ENCODE measurements at places on chromosomes 1 and 21. TPM values are rescaled to one million over a fixed set of nuclear protein-coding genes. Genes with fewer than 3 reads are reported as not detected.

The GBP7 gene
- total RNA-seq, result not detected

The LCE1C gene
- 1.4 TPM for total RNA-seq

The FYB2 gene
- total RNA-seq, result not detected

The RPE65 gene
- total RNA-seq, result not detected

The A3GALT2 gene
- not detected for total RNA-seq

GRCh38 chr1:235979716-235980333 is 85.1 kb downstream of the NID1 start:
- DNase-seq, result no peak
- H3K4me1 ChIP-seq, result peaks cover 13% of the 10 kb centered on the region
- no peaks in the 10 kb centered on the region for H3K36me3 ChIP-seq
- H3K27me3 ChIP-seq, result no peaks in the 10 kb centered on the region

GRCh38 chr1:245598524-245599305 is 443.9 kb downstream of the KIF26B start:
- no peak overlapping the region for H3K4me3 ChIP-seq
- no peaks in the 10 kb centered on the region for H3K36me3 ChIP-seq

- no peak overlapping the region for H3K4me3 ChIP-seq
- no peaks in the 10 kb centered on the region for H3K4me1 ChIP-seq
- H3K27me3 ChIP-seq, result no peaks in the 10 kb centered on the region
These were observed 362.5 kb upstream of the ADAMTS5 start for GRCh38 chr21:27329255-27329851.

- H3K4me1 ChIP-seq, result peaks cover 10% of the 10 kb centered on the region
- no peak overlapping the region for H3K4me3 ChIP-seq
- no peak overlapping the region for H3K27ac ChIP-seq
- H3K36me3 ChIP-seq, result no peaks in the 10 kb centered on the region
These were observed 83.0 kb upstream of the IVNS1ABP start for GRCh38 chr1:185400052-185400451.

DNA sequence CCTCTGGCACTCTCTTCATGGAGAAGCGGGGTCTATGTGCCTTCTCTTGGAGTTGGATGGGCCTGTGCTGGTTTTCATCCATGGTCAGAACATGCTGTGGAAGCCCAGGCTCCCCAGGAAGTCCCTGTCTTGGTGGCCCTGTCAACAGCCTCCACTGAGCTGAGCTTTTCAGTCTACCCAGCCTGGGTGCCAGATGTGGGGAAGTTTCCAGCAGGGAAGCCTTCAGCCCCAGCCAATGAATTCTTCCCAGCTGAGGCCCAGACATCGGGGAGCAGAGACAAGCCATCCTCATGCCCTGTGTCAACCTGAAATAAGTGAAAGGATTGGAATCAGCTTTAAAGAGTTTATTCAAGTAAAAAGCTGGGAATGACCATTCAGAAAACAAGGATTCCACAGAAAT is 75.1 kb upstream of the PGBD5 start:
- H3K36me3 ChIP-seq, result no peaks in the 10 kb centered on the region
- H3K27me3 ChIP-seq, result peaks cover 28% of the 10 kb centered on the region
- no peak overlapping the region for H3K4me3 ChIP-seq
- H3K27ac ChIP-seq, result no peak overlapping the region
- no peak for DNase-seq
- H3K4me1 ChIP-seq, result peaks cover 15% of the 10 kb centered on the region

DNA sequence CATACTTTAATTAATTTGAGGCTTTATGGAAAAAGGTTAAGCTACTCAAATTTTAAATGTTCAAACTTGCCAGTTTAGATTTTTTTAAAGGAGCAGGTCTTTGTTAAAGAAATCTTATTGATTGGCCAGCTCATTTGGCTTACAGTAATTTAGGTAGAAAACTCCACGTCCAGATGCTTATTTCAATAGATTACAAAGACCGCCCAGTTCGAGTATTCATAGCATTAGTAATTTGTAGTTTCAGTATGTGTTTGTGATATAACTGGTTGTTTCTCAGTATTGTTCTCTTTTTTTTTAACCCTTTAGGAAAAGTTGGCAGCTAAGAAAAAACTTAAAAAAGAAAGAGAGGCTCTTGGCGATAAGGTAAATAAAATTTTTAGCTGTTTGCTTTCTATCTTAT is 1.6 kb downstream of the RPF1 start:
- no peaks in the 10 kb centered on the region for H3K27me3 ChIP-seq
- H3K4me1 ChIP-seq, result peaks cover 21% of the 10 kb centered on the region
- peaks cover 42% of the 10 kb centered on the region for H3K36me3 ChIP-seq
- H3K4me3 ChIP-seq, result peak overlapping the region; percentile 88
- no peak overlapping the region for H3K27ac ChIP-seq

DNA sequence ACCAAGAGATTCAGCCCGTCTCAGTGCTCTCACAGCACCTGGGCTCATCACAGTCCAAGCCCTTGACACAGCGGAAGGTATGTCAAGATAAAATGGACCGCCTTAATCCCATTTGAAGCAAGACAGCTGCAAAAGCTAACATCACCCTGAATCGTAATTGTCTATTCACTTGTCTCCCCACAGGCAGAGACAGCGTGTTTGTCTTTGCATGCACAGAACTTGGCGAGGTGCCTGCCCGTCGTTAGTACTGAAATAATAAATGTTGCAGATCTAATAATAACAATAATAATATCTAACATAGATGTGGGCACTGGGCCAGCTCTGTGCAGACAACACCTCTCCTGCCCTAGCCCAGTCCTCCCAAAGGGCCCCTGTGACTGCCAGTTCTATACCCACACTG is 271.7 kb downstream of the NPHP4 start:
- no peak for DNase-seq
- H3K27me3 ChIP-seq, result no peaks in the 10 kb centered on the region
- H3K27ac ChIP-seq, result no peak overlapping the region

GRCh38 chr21:34715518-34715917 is 46.7 kb downstream of the CLIC6 start:
- no peaks in the 10 kb centered on the region for H3K27me3 ChIP-seq
- no peak overlapping the region for H3K4me3 ChIP-seq
- H3K4me1 ChIP-seq, result peaks cover 6% of the 10 kb centered on the region
- no peak overlapping the region for H3K27ac ChIP-seq
- no peak for DNase-seq

GRCh38 chr1:244780311-244780710 is 55.1 kb upstream of the COX20 start:
- H3K4me1 ChIP-seq, result peaks cover 9% of the 10 kb centered on the region
- H3K36me3 ChIP-seq, result no peaks in the 10 kb centered on the region
- no peak overlapping the region for H3K4me3 ChIP-seq
- no peak overlapping the region for H3K27ac ChIP-seq
- DNase-seq, result no peak

- no peak overlapping the region for H3K4me3 ChIP-seq
- DNase-seq, result no peak
- no peak overlapping the region for H3K27ac ChIP-seq
- H3K27me3 ChIP-seq, result no peaks in the 10 kb centered on the region
- H3K36me3 ChIP-seq, result no peaks in the 10 kb centered on the region
- H3K4me1 ChIP-seq, result no peaks in the 10 kb centered on the region
These were observed 38.5 kb upstream of the EGLN1 start for GRCh38 chr1:231460614-231461013.

DNA sequence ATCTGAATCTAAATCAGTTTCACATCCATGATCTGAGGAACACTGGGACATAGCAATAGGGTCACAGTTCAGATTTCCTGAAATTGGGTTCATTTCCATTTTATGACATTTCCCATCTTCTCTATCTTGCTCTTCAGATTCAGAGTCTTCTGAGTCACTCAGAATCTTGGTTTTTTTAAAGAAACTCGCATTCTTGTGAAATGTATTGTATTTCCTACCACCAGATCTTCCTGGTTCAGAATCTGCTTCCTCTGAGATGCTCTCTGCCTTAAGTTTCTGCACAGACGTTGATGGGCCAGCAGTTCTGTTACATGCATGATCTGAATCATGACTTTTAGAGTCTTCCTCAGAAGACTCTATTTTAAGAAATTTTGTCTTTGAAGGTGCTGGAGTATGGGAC is 15.5 kb upstream of the PSMG1 start:
- H3K27ac ChIP-seq, result peak overlapping the region; percentile 51
- H3K36me3 ChIP-seq, result peaks cover 93% of the 10 kb centered on the region
- no peaks in the 10 kb centered on the region for H3K27me3 ChIP-seq
- peaks cover 5% of the 10 kb centered on the region for H3K4me1 ChIP-seq
- no peak for DNase-seq

Data from MCF 10A (cell line).